Lower lobe of right lung (tissue), 2 donors: ENCODE measurements at places on chromosomes 11 and 22. TPM values are rescaled to one million over a fixed set of nuclear protein-coding genes. Genes with fewer than 3 reads are reported as not detected.

DNA sequence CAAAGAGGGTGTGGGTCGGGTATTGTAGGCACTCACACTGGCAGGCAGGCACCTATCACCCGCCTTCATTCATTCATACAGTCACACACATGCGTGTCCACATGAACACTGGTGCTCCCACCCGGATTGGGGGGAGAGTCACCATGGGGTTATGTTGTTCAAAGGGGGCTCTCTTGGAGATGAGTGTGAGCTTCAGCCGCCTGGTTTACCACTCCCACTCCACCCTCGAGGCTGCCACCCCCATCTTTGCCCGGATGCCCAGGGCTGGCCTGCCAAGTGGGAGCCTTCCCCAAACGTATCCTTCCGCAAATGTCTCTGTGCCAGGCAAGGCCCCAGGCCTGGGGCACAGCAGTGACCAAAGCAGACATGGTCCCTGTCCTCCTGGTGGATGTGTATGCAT is 22.6 kb downstream of the MRGPRD start:
- H3K4me3 ChIP-seq = no peak overlapping the region
- H3K4me1 ChIP-seq = peaks cover 9% of the 10 kb centered on the region
- no peak overlapping the region for H3K27ac ChIP-seq
- no peaks in the 10 kb centered on the region for H3K27me3 ChIP-seq

GRCh38 chr11:108960501-108960900 is 295.6 kb downstream of the DDX10 start:
- no peaks in the 10 kb centered on the region for H3K4me1 ChIP-seq
- no peak overlapping the region for H3K27ac ChIP-seq
- no peak for DNase-seq
- no peak overlapping the region for H3K4me3 ChIP-seq
- H3K27me3 ChIP-seq = no peaks in the 10 kb centered on the region

TRIM49C gene
- not detected for total RNA-seq

SGSM1 gene
- total RNA-seq = 2.9 TPM

TRIM51 gene
- total RNA-seq = not detected

CD3D gene
- 7.4 TPM for total RNA-seq

OR51E2 gene
- not detected for total RNA-seq
